Activated CD4-positive, alpha-beta T cell treated with anti-CD3 and anti-CD28 coated beads for 36 hours (primary cell): ENCODE measurements at places on chromosomes 4 and X. TPM values are rescaled to one million over a fixed set of nuclear protein-coding genes. Genes with fewer than 3 reads are reported as not detected.

TEX13C gene
- not detected for total RNA-seq

FAM47A gene
- total RNA-seq = not detected

DNA sequence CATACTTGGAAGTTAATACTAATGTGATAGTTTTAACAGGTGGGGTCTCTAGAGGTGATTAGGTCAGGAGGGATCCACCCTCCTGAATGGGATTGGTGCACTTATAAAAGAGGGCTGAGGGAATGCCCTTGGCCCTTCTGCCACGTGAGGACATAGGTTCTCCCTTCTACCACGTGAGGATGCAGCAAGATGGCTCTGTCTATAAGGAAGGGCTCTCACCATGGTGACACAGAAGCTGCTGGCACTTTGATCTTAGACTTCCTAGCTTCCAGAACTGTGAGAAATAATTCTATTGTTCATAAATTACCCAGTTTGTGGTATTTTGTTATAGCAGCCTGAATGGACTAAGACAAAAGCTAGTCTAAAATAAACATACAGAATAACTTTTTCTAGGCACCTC is 1.0 kb downstream of the AADAT start:
- DNase-seq = no peak

DNA sequence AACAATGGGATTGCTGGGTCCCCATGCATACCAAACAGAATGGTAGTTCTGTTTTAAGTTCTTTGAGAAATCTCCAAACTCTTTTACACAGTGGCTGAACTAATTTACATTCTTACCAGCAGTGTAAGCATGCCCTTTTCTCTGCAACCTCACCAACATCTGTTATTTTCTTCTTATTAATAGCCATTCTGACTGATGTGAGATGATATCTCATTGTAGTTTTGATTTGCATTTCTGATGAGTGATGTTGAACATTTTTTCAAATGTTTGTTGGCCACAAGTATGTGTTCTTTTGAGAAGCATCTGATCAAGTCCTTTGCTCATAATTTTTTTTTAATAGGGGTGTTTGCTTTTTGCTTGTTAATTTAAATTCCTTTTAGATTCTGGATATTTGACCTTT is 41.2 kb upstream of the ZMAT1 start:
- DNase-seq = no peak
